Kidney (tissue), 22 donors: ENCODE measurements at places on chromosomes 13 and 19. TPM values are rescaled to one million over a fixed set of nuclear protein-coding genes. Genes with fewer than 3 reads are reported as not detected.

DNA sequence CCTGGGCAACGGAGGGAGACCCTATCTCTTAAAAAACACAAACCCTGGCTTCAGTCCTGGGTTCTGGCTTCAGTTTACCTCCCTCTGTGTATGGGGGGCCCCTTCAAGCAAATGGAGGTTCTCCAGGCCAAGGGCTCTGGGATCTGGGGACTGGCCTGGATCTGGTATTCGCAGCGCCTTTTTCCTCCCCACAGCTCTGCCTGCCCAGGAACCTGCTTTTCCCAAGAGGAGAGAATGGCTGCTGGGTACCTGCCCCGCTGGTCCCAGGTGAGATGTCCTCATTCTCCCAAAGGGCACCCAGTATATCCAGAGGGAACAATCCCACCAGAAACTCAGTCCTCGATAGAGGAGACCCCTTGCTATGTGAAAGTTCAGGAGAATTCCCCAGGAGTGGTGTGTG, 3.2 kb downstream of the ZNF554 start:
- no peak for DNase-seq

The LRRC63 gene
- 0.31 TPM for total RNA-seq

DNA sequence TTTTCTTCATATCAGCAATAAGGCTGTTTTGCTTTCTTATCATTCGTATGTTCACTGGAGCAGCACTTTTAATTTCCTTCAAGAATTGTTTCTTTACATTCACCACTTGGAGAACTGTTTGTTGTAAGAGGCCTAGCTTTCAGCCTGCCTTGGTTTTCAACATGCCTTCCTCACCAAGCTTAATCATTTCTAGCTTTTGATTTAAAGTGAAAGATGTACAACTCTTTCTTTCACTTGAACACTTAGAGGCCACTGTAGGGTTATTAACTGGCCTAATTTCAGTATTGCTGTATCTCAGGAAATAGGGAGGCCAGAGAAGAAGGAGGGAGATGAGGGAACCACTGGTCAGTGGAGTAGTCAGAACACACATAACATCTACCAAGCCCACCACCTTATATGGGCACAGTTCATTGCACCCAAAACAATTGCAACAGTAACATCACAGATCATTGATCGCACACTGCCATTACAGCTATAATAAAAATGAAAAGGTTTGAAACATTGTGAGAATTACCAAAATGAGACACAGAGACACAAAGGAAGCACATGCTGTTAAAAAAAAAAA, 181.4 kb upstream of the TUBA3C start:
- no peak for DNase-seq

The IL11 gene
- 0.47 TPM for total RNA-seq

The CYP2A6 gene
- total RNA-seq, result not detected

GRCh38 chr13:20209948-20210347, 17.2 kb upstream of the GJB2 start:
- DNase-seq, result no peak
